ENCODE measurements at places on chromosomes 6 and 20. TPM values are rescaled to one million over a fixed set of nuclear protein-coding genes. Genes with fewer than 3 reads are reported as not detected.

DNA sequence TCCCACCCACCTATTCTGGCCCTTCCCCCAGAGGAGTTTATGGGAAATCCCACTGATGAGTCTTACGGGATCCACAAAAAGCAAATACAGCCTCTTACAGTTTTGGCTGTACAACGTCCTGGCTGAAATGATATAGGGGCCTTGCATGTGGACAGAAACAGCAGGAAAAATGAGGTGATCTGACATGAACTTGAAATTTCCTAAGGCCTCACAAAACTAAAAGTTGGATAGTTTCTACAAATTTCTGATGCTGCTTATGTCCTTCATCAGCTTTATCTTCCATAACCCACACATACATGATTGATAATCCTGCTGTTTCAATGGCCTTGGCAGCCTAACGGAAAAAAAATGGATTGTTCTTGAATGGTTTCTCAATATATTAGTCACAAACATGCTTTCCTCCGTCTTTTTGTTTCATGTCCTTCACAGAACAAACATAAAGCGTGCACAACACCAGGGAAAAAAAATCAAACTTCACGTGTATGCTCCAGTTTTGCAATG is 118.8 kb downstream of the BMP5 start:
- no peaks in the 10 kb centered on the region for H3K4me1 ChIP-seq
- no peaks in the 10 kb centered on the region for H3K27me3 ChIP-seq
- no peak overlapping the region for H3K27ac ChIP-seq

- H3K27ac ChIP-seq = no peak overlapping the region
- no peaks in the 10 kb centered on the region for H3K36me3 ChIP-seq
- no peaks in the 10 kb centered on the region for H3K27me3 ChIP-seq
- no peak overlapping the region for H3K4me3 ChIP-seq
- no peak for DNase-seq
Measured at GRCh38 chr6:112154711-112155110, 67.3 kb downstream of the FAM229B start.

GRCh38 chr6:118639054-118639964 is 12.1 kb downstream of the CEP85L start:
- H3K4me1 ChIP-seq = no peaks in the 10 kb centered on the region
- no peaks in the 10 kb centered on the region for H3K36me3 ChIP-seq
- H3K27ac ChIP-seq = no peak overlapping the region
- no peaks in the 10 kb centered on the region for H3K27me3 ChIP-seq
- H3K4me3 ChIP-seq = no peak overlapping the region
- no peak for DNase-seq

- no peak overlapping the region for H3K4me3 ChIP-seq
- no peak overlapping the region for H3K27ac ChIP-seq
- no peaks in the 10 kb centered on the region for H3K27me3 ChIP-seq
- H3K36me3 ChIP-seq = no peaks in the 10 kb centered on the region
- no peak for DNase-seq
Measured at GRCh38 chr6:14388371-14388770, 270.8 kb downstream of the CD83 start.

GRCh38 chr6:119237177-119237715 is 112.3 kb downstream of the MAN1A1 start:
- H3K4me1 ChIP-seq = peaks cover 2% of the 10 kb centered on the region
- H3K36me3 ChIP-seq = peaks cover 4% of the 10 kb centered on the region
- H3K27ac ChIP-seq = no peak overlapping the region
- no peak for DNase-seq
- H3K27me3 ChIP-seq = no peaks in the 10 kb centered on the region

DNA sequence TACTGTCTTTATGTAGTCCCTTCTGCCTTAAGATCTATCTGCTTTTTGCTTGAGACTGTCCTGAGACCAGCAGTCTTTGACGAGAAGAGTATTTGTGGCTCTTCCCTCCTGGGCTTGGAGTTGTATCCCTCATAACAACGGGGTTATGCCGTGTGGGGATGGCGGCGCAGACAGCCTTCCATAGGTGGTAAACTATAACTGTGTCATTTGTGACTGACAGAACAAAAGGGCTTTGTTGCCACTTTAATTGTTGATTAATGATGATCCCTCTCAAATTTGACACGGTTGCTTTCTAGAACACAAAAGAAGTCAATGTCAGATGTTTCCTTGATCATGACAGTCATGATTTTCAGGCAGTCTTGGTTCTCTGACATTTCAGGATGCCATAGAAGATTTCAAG is 196.6 kb downstream of the JARID2 start:
- no peak for DNase-seq
- H3K27me3 ChIP-seq = no peaks in the 10 kb centered on the region
- H3K27ac ChIP-seq = no peak overlapping the region
- H3K4me3 ChIP-seq = no peak overlapping the region

DNA sequence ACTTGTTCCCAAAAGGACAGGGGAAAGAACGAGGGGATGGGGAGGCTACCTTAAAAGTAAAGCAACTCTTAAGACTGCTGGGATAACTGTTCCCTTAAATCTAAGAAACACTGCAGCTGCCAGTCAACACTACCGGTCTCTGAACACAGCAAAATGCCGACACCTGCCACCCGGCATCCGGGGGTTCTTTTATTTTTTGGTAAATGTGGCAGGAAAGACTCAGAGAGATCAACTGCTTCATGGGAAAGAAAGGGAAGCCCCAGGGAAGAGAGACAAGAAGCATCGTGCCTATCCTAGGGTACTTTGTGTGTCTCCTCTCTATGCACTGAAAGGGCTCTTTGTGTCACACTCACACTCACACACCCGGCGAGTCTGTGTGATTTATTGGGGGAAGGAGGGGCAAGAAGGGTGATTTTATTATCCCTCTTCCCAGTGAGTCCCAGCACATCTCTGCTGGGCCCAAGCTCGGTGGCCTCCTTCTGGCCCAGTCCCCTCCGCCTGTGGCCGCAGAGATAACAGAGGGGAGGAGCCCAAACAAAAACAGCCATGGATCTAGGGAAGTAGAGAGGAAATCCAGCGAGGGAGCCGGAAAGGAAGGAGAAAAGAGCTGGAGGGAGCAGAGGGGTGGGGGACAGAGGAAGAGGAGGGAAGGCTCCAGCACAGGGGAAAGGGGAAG is 1.4 kb downstream of the FYN start:
- H3K27me3 ChIP-seq = no peaks in the 10 kb centered on the region
- peaks cover 4% of the 10 kb centered on the region for H3K4me1 ChIP-seq
- DNase-seq = no peak
- no peak overlapping the region for H3K27ac ChIP-seq
- peak overlapping the region; percentile 83 for H3K4me3 ChIP-seq
- H3K36me3 ChIP-seq = no peaks in the 10 kb centered on the region

GRCh38 chr6:24441599-24441904 is 38.8 kb downstream of the MRS2 start:
- 0 out of 2 replicates have a peak, but pooled peaks cover 7% of the 10 kb centered on the region for H3K4me1 ChIP-seq
- no peaks in the 10 kb centered on the region for H3K27me3 ChIP-seq
- H3K36me3 ChIP-seq = no peaks in the 10 kb centered on the region
- no peak overlapping the region for H3K27ac ChIP-seq
- DNase-seq = no peak

DNA sequence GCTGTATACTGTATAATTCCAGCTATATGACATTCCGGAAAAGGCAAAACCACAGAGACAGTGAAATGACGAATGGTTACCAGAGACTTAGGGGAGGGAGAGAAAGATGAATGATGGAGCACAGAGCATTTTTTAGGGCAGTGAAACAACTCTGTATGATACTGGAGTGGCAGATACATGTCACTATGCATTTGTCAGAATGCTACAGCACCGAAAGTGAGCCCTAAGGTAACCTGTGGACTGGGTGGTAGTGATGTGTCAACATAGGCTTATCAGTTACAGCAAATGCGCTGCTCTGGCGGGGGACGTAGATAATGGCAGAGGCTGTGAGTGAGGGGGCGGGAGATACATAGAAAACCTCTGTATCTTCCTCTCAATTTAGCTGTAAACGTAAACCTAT is 201.3 kb upstream of the SSTR4 start:
- H3K4me1 ChIP-seq = no peaks in the 10 kb centered on the region
- no peak for DNase-seq
- no peaks in the 10 kb centered on the region for H3K36me3 ChIP-seq
- H3K4me3 ChIP-seq = no peak overlapping the region
- no peaks in the 10 kb centered on the region for H3K27me3 ChIP-seq

DNA sequence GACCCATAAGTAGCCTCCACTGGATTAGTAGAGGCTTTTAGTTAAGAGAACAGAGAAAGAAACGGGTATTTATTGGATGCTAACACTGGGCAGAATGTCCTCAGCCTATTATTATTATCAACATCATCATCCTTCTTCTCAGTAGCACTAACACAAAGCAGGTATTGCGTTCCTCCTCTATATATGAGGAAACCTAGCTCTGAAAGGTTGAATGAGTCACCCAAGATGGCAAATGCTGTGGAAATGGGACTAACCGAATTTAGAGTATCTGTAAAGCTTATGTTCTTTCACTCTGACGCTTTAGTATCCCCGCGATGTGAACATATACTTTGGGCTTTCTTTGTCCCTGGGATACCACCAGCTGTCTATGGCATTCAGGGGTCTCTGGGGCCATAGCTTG is 77.0 kb downstream of the ADTRP start:
- no peaks in the 10 kb centered on the region for H3K27me3 ChIP-seq
- H3K36me3 ChIP-seq = peaks cover 7% of the 10 kb centered on the region
- H3K4me3 ChIP-seq = no peak overlapping the region

GRCh38 chr6:14092838-14093789 is 24.5 kb upstream of the CD83 start:
- no peak for DNase-seq
- no peak overlapping the region for H3K27ac ChIP-seq
- no peaks in the 10 kb centered on the region for H3K36me3 ChIP-seq
- no peak overlapping the region for H3K4me3 ChIP-seq

GRCh38 chr6:14706378-14706929 is 539.4 kb upstream of the JARID2 start:
- peaks cover 6% of the 10 kb centered on the region for H3K36me3 ChIP-seq
- H3K4me1 ChIP-seq = no peaks in the 10 kb centered on the region
- H3K27ac ChIP-seq = no peak overlapping the region
- H3K27me3 ChIP-seq = no peaks in the 10 kb centered on the region

DNA sequence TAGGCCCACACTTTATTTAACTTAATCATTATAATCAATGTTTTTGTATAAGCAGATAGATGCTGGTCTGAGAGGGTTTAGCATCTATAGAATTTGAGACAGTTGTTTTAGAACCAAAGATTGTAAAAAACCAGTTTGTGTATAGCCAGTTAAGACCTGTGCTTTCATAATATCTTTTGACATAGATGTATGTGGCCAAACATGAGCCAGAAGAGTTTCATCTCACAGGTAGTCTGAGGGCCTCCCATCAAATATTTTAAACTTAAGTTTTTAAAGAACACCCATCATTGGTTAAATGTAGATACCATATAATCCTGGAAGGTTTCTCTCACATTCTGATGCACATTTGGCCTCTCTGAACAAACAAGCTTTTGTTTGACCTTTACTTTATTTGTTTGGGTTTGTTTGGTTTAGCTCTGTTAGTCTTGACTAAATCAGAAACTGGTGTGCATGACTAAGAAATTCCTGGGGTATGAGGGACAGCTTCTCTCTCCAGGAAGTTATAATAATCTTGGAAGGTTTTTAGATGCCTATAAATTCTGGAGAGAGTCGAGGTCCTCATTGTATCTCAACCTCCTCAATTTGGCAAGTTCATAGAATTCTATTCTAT is 58.0 kb upstream of the TMEM200A start:
- no peaks in the 10 kb centered on the region for H3K4me1 ChIP-seq
- H3K27ac ChIP-seq = no peak overlapping the region
- H3K4me3 ChIP-seq = no peak overlapping the region
- H3K36me3 ChIP-seq = no peaks in the 10 kb centered on the region
- no peak for DNase-seq

GRCh38 chr6:107704347-107705013 is 119.6 kb downstream of the SCML4 start:
- no peak overlapping the region for H3K4me3 ChIP-seq
- H3K27me3 ChIP-seq = no peaks in the 10 kb centered on the region
- no peaks in the 10 kb centered on the region for H3K4me1 ChIP-seq
- no peak for DNase-seq

DNA sequence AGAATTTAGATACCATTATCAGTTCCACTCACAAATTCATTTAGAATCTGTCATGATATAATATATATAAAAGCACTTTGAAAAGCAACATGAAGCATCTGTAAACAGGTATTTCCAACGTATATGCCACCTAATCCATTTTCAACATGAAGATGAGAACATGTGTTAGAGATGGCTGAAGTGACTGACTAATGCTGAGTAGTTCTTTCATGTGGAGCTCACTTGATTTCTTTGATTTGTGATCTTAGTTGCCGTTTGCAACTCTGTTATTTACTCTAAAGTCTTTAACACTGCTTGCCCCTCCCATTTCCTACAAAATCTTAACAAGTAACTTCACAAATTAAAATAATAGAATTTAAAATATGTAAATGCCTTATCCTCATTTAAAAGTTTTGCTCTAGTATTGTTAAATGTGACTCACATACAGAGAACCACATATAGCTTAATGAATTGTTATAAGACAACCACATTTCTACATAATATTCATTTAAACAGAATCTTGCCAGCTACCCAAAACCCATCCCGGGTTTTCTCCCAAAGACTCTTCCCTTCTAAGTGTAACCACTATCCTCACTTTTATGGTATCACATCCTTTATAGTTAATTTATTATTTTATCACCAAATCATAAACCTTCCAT is 78.3 kb downstream of the ME1 start:
- no peak for DNase-seq
- H3K27ac ChIP-seq = no peak overlapping the region
- H3K27me3 ChIP-seq = no peaks in the 10 kb centered on the region

DNA sequence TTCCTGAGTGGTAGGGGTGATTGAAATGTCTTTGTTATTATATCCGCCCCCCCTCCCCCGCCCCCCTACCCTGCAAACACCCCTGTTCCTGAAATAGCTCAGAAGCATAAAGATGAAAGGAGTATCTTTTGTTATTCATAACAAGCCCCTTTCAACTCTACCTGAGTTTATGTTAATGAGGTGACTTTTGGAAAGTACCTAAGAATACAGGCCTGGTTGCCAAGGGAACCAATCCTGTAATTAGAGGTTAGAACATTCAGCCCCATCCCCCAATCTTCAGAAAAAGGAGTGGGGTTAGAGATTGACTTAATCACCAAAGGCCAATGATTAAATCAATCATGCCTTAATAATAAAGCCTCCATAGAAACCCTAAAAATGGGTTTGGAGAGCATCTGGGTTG is 979.2 kb upstream of the GJE1 start:
- H3K36me3 ChIP-seq = peaks cover 36% of the 10 kb centered on the region
- H3K4me3 ChIP-seq = no peak overlapping the region
- no peaks in the 10 kb centered on the region for H3K27me3 ChIP-seq

Gene CLPSL2
- 6.0 TPM for total RNA-seq

Gene PAX1
- not detected for total RNA-seq

Gene OR2B6
- not detected for total RNA-seq

Gene VSTM2L
- total RNA-seq = 2.2 TPM

Gene ACTL10
- total RNA-seq = 0.46 TPM

Gene TBXT
- total RNA-seq = 0.31 TPM

Data from H9 (cell line).